ENCODE measurements at places on chromosomes 4 and X. TPM values are rescaled to one million over a fixed set of nuclear protein-coding genes. Genes with fewer than 3 reads are reported as not detected.
A peak's percentile ranks its signal among the peaks of the same experiment; 100 is the strongest.

GRCh38 chr4:72418458-72418857 is 150.6 kb downstream of the ADAMTS3 start:
- no peak for DNase-seq

- no peak for DNase-seq
Observed at GRCh38 chr4:92847026-92847425, 543.3 kb downstream of the GRID2 start.

TMEM271 gene
- not detected for total RNA-seq

POU3F4 gene
- total RNA-seq = not detected

DNA sequence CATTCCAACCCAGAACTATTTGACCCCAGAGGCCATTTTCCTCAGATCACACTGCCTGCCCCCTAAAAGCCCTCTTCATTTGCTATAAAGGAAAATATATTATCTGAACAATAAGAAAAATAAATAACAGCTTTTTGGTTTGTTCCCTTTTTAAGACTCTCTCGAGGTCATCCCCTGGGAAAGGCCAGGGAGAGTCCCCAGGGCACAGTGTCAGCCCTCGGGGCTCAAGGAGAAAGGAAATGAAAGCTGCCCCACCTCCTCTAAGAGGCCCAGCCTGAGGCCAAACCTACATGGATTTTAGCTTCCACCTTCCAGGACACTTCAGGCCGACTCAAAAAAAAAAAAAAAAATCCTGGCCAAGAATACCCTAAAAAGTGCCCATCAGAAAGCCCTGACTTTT is 97.6 kb downstream of the SH3KBP1 start:
- DNase-seq = no peak

DNA sequence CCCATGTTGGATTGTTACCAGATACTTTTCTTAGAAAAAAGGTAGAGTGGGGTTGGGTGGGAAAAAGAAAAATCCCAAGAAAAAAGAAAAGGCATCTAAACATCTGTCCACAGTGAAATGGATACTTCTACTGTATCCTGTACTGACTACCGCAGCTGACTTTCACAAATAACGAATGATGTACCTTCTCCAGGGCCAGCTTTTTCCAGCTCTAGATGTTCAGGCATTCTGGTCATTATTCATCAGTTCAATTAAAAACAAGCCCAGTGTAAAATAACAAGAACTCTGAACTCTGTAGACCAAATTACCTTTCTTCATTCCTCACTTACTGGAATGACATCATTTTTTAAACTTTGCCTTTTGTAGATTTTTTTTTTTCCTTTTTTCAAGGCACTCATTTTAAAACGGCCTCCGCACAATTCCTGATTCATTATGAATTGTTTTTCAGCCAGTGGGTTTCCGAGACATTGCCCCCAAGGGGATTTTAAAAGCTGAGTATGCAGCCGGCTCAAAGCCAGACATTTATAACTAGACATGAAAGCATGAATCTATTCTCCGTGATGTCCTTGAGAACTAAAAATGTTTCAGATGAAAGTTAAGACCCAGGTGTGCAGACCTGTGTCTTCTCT is 113.5 kb downstream of the PRKX start:
- DNase-seq = no peak

- no peak for DNase-seq
Observed at GRCh38 chr4:39855909-39856512, 121.7 kb downstream of the PDS5A start.

DNA sequence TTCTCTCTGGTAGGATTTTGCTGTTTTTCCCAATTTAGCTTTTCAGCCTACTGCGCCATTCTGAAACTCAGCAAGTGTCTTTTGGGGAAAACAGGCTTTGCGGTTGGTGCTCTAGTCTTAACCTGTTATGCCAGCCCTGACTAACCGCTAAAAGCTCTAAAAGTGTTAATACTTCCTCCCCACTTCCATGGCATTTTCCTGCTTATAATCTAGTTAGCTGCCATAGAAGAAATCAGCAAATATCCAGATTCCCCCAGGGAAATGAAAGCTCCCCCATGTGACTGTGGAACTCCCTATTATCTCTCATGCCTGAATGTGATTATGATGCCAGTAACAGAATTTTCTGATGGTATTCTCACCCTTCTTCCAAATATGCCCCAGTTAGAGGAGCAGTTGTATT is 28.7 kb upstream of the GYPA start:
- DNase-seq = no peak

GRCh38 chr4:2843941-2844584 is 419 bp downstream of the ADD1 start:
- peak; percentile 40 for DNase-seq

- DNase-seq = no peak
Observed at GRCh38 chr4:184197536-184198082, 20.1 kb downstream of the ENPP6 start.

DNA sequence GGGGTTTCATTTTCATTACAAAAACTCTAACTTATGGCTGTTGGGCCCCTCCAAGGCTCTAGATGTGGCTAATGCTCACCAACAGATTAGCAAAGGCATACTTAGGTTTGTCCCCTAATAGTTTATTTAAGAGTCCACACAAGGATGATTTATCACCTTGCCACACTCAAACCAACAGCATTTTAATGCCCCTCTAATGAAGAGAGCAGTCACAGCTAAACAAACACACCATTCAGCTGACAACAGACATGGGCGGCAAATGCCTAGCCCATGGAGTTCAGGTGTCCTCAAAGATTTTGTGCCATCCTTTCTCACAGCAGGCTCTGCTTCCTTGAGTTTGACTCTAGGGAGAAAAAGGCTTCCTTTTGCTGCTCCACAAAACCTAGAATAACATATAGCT is 61.8 kb upstream of the CITED1 start:
- DNase-seq = no peak

GRCh38 chrX:106039920-106040319 is 1.4 kb upstream of the SERPINA7 start:
- DNase-seq = no peak

Measured in activated CD8-positive, alpha-beta T cell treated with anti-CD3 and anti-CD28 coated beads for 36 hours (primary cell).